ENCODE measurements at places on chromosomes 11 and 22. TPM values are rescaled to one million over a fixed set of nuclear protein-coding genes. Genes with fewer than 3 reads are reported as not detected.

MPPED2 gene
- 0.42 TPM for total RNA-seq

FBXO3 gene
- 57.3 TPM for total RNA-seq

- H3K27ac ChIP-seq, result no peak overlapping the region
- H3K36me3 ChIP-seq, result no peaks in the 10 kb centered on the region
- no peak overlapping the region for H3K4me3 ChIP-seq
- DNase-seq, result no peak
Observed at GRCh38 chr11:127049486-127049885, 48.9 kb upstream of the KIRREL3 start.

- no peak for DNase-seq
- no peak overlapping the region for H3K4me3 ChIP-seq
- H3K4me1 ChIP-seq, result no peaks in the 10 kb centered on the region
- H3K27me3 ChIP-seq, result peaks cover 63% of the 10 kb centered on the region
- H3K27ac ChIP-seq, result no peak overlapping the region
- no peaks in the 10 kb centered on the region for H3K36me3 ChIP-seq
Observed at GRCh38 chr11:36722421-36722820, 124.4 kb upstream of the RAG2 start.

GRCh38 chr11:133065847-133066485 lies 466.3 kb downstream of the OPCML start:
- H3K4me3 ChIP-seq, result no peak overlapping the region
- no peak overlapping the region for H3K27ac ChIP-seq
- peaks cover 8% of the 10 kb centered on the region for H3K4me1 ChIP-seq
- no peak for DNase-seq
- peaks cover 5% of the 10 kb centered on the region for H3K36me3 ChIP-seq
- peaks cover 57% of the 10 kb centered on the region for H3K27me3 ChIP-seq

Data from T-helper 17 cell (primary cell).